ENCODE measurements at places on chromosomes 6 and 20.
A peak's percentile ranks its signal among the peaks of the same experiment; 100 is the strongest.

GRCh38 chr6:123980311-123980710 lies 176.6 kb downstream of the NKAIN2 start:
- no peak for DNase-seq

DNA sequence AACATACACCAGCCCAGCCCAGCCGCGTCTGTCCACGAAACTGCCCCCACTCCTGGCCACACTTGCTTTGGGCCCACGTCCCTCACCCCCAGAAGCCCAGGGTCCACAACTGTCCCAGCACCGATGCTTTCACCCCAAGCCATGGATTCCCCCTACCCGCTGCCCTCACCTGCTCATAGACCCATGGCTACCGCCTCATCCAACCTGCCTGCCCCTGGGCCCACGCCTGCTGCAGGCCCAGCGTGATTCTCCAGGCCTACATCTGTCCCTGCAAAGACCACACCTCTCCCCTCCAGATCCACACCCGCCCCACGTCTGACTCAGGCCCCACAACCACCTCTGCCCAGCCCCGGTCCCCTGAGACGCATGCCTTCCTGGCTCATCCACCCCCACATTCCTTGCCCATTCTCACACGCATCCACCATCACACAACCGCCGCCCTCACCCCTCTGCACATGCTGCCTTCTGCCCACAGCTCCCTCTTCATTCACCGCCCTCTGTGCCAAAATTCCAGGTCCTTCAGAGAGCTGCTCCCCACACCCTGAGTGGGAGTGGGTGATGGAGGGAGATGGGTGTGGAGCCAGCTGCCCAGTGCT lies 86.7 kb downstream of the GRM4 start:
- DNase-seq: no peak

DNA sequence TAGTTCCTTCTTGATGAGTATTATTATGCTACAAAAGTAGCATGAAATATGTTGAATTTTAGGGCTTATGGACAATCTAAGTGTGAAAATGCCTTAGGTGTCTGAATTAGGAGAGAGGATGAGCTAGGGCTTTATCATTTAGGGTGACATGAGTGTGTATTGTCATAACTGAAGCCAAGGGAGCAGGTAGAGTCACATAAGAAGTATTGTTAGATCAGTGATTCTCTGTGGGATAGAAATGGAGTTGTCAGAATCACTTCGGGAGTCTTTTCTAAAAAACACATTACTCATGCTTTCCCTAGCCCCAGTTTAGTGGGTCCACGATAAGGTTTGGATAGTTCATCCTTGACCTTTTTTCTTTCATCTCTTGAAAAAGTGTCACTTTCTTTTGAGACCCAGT lies 16.4 kb downstream of the ZFAND3 start:
- no peak for DNase-seq

- DNase-seq: no peak
Observed at GRCh38 chr20:13396826-13397225, 175.8 kb downstream of the ISM1 start.

DNA sequence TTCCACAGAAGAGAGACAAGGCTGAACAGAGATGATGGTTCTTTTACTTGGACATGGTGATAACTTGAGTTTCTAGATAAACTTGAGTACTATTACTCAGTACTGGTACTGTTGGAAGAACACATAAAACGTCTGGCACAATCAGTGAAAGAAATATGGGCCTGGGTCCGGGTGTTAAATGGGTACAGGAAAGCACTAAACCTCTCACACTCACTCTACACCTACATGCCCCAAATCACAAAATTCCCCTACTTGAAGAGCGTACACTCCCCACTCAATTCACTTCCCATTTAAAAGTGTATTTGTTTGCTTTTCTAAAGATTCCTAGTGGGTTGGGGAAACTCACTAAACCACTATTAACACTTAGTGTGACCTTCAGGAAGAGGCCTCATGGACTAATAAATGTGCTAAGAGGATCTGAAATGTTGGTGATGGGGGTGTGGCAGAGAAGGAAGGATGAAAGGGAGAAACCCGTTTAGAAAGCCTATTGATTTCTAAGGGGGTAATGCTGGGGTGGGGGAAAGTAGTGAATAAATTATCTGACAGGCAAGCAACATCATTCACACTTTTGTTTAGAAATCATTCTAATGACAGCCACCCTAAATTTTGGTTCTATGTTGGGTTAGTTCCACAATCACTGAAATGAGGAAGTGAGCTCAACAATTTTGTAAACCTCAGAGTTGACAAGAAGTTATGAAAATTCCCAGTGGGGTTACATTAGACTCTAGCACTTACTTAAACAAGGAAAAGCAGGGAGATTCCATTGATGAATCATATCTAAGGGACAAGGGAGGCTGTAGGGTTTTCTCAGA lies 222.6 kb upstream of the MARCKS start:
- DNase-seq: peak; percentile 71

- DNase-seq: no peak
Observed at GRCh38 chr6:165721356-165721755, 58.3 kb upstream of the PDE10A start.

DNA sequence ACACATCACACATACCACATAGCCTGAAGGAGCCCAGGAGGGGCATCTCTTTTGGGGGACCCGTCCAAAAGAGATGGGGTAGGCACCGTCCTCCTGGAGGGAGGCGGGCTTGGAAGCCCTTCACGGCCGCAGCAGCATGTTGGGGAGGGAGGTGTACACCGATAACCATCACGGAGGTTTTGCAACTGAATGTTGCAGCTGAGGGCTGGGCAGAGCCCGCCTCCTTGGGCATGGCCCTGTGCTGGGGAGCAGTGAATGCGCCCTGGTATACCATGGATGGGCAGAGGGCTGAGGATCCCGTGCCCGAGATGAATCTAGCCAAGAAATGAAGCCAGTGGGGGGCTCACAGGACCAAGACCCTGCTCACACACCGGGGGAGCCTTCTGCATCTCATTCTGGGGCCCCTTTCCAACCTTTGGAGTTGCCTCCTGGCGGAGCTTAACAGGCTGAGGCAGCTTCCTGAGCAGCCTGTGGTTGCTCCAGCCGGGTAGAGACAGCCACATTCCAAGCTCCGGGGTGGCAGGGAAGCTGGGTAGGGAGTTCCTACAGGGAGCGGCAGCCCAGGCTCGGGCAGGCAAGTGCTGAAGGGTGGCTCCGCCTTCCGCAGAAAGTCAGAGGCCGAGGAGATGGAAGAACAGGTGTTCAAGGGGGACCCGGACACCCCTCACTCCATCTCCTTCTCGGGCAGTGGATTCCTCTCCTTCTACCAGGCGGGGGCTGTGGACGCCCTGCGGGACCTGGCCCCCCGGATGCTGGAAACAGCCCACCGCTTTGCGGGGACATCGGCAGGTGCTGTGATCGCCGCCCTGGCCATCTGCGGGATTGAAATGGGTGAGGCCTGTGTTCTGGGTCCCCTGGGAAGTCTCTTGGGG lies at the start of gene PNPLA1:
TSS of gene PNPLA1 (plus strand) at position 227 of the 872 bp plus-strand sequence. CDS start at position 627, 400 bp downstream.
- DNase-seq: no peak

- peak; percentile 25 for DNase-seq
Observed at GRCh38 chr6:29887819-29888776, 54.2 kb upstream of the HLA-A start.

DNA sequence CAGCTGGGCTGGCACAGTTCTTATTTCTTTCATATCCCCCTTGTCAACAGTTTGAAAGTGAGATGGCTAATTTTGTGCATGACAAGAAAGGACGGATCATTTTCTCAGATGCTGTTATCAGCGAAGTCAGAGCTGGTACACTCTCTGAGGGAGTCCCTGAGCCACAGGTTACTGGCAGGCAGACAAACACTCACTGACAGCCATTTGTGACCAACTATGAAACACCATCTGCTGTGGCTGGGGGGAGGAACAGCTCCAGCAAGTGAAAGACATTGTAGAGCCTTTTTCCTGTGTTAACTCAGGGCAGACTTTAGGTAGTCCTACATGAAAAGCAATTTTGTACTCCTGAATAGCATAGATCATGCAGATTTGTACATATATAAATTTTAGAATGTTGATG lies 22.2 kb downstream of the OLIG3 start:
- DNase-seq: no peak

- no peak for DNase-seq
Observed at GRCh38 chr20:17628101-17628841, 53.8 kb downstream of the RRBP1 start.

- DNase-seq: no peak
Observed at GRCh38 chr20:18090044-18090443, 32.3 kb upstream of the OVOL2 start.

Measured in cardiac muscle cell (in vitro differentiated cells and primary cell).